ENCODE measurements at places on chromosomes 16 and 17.

DNA sequence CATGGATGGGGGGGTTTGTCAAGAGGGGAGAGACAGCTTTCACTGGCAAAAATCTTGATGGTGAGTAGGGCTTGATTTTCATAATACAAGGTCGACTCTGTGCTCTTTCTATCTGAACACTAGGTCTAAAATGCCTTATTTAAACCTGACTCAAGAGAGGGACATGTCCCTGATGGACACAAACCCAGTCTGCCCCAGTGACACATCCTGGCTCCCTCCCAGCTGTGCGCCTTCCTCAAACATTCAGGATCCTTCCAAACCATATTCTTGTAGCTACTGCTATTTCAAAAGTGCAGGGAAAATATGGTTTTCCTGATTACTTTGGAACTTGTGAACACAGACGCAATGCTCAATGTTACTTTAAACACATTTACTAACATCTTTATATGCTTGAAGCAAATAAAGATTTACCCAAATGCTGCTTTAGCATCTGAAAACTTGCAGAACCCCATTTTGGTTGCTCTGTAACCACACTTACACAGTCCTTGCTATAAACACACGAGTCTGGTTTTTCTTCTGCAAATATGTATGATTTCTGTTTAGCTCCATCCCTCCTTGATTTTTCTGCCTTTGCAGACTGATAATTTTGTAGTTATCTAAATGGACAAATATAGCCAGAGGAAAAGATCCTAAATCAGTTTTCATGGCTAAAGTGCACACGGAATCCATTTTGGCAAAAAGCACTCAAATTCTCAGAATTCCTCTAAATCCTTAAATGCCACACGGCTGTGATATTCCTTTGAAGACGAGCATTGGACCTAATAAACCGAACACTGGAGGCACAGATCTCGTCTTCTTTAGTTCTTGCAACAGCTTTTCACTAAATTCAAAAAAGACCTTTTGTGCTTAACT, 499.9 kb upstream of the ZFHX3 start:
- no peak for DNase-seq

- DNase-seq: no peak
These were observed 3.5 kb upstream of the RAB37 start for GRCh38 chr17:74733365-74734122.

GRCh38 chr16:27316038-27316680, 2.4 kb downstream of the IL4R start:
- DNase-seq: no peak

- no peak for DNase-seq
These were observed 104.7 kb upstream of the CRHR1 start for GRCh38 chr17:45679426-45679825.

GRCh38 chr16:28121527-28121926, 58.0 kb upstream of the GSG1L start:
- no peak for DNase-seq

GRCh38 chr16:51151435-51151960, 428 bp upstream of the SALL1 start:
- no peak for DNase-seq

DNA sequence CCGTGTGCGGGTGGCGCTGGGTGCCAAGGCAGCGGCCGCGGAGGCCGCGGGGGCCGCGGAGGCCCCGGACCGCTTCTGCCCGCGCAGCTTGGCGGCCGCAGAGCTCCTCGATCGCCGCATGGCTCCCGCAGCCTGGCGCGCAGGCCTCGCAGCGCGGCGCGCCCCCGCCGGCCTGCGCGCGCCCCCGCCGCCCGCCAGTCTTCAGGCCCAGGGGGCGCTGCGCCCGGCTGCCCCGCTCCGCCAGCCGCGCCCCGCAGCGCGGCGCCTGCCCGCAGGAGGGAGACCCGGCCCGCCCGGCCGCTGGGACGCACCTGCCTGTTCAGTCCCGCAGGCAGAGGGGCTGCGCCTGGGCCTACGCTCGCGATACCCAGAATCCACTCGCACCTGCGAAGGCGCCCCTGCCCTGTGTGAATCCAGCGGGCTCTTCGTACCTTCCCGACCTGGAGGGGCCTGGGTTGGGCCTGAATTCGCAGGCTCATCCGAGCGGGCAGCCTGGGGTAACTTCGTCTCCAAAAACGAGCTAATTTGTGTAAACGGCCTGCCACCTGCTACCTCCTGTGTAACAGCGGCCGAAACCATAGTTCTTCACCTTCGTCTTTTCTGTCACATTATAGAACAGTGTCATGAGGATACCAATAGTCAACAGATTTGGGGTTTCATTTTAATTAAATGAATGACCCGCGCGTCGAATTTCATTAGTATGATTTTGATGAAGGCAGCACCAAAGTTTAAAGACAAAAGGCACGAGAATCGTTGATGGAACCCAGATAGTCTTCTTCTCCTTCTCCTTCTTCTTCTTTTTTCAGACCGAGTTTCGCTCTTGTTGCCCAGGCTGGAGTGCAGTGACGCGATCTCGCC, at the start of gene CENPV:
Gene CENPV (minus strand): TSS at position 153 of the 858 bp plus-strand sequence. CDS start 33 bp downstream, at position 120.
- DNase-seq: no peak

DNA sequence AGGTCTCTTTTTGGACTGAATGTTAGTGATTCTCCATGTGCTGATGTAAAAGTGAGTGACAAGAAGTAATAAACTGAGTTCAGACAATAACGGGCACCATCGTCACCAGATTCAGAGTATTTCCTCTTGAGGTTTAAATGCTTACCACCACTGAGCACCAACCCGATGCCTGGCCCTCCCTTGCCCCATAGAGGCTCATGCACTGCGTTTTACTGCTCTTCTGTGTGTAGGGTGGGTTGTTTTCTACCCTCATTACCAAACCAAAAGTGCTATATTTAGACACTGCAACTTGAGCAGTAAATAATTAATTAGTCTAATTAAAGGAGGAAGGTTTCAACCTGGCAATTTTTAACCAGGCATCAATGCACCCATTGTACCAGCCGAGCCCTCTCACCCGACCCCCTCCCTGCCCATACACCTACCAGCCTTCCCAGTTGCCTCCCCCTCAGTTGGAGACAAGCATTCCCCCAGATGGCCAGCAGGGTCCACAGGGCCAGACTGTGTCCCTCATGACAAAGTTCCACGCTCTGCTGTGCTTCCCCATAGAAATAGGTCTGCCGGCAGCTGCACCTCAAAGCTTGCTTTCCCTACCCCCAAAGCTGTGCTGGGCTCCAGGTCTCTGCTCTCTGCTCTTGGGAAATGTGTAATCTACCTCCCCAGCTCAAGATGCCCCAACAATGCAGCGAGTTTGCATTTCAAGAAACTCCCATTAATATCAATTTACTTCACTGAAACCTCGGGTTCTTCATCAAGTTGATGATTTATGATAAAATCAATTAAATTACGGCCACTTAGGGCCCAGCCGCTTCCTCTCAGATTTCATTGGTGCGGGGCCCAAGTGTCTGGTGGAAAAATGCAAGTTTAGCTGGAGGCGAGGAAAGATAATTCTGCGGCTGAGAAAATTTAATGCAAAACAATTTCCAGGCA, 16.0 kb downstream of the HOXB4 start:
- no peak for DNase-seq

GRCh38 chr17:17567631-17568030, 23.9 kb downstream of the PEMT start:
- no peak for DNase-seq

GRCh38 chr16:76164970-76165558, 112.1 kb upstream of the CNTNAP4 start:
- DNase-seq: no peak

DNA sequence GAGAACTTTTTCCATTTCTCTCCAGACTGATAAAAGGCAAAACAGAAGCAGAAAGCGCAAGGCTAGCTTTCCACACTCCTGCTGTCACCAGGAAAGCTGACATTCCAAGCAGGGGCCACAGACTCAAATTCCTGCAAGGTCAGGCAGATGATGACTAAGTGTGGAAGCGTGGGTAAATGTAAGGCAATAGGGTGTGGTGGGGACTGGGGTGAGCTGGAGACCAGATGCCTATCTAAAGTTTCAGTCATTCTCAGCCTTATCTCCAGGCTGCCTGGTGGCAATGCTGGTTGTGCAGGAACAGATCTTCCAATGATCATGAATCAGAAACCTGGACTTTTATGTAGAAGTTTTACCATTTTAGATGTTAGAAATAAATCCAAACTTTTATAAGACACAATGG, 224.1 kb downstream of the GSG1L start:
- DNase-seq: no peak

- DNase-seq: no peak
These were observed 154.1 kb upstream of the SOX9 start for GRCh38 chr17:71966459-71967313.

- DNase-seq: no peak
These were observed 52.6 kb downstream of the PRKCA start for GRCh38 chr17:66354981-66355380.

DNA sequence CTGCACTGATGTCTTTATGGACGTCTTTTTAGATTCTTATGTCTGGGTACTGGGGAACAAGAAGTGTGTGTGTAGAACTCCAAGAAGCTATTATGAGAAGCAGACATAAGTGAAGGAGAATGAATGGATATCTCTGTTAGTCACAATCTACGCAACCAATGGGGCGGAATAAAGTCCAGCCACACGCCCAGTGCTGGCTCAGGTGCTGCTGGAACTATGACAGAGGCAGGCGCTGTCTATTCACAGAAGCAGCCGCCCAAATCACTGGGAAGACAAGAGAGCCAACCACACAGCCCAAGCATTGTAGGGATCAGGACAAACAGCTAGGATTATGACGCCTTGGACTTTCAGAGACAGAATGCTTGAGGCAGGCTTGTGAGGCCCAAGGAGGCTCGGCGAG, 43.9 kb upstream of the ICAM2 start:
- DNase-seq: no peak

- DNase-seq: no peak
These were observed 671.7 kb upstream of the GOT2 start for GRCh38 chr16:59405802-59406201.

DNA sequence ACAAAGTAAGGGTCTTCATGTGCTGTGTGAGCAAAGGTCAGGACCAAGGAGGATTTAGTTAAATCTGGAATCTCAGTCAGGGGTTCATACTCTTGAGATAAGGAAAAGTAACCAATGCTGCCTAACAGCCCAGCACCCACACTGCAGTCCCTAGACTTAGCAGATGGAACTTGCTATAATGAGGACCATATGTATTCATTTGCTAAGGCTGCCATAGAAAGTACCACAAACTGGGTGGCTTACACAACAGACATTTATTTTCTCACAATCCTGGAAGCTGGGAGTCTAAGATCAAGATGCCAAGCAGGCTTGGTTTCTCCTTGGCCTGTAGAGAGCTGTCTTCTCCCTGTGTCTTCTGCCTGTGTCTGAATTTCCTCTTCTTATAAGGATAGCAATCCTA, 20.8 kb downstream of the ZP2 start:
- no peak for DNase-seq

- no peak for DNase-seq
These were observed 103.2 kb downstream of the TANC2 start for GRCh38 chr17:63069245-63069644.

DNA sequence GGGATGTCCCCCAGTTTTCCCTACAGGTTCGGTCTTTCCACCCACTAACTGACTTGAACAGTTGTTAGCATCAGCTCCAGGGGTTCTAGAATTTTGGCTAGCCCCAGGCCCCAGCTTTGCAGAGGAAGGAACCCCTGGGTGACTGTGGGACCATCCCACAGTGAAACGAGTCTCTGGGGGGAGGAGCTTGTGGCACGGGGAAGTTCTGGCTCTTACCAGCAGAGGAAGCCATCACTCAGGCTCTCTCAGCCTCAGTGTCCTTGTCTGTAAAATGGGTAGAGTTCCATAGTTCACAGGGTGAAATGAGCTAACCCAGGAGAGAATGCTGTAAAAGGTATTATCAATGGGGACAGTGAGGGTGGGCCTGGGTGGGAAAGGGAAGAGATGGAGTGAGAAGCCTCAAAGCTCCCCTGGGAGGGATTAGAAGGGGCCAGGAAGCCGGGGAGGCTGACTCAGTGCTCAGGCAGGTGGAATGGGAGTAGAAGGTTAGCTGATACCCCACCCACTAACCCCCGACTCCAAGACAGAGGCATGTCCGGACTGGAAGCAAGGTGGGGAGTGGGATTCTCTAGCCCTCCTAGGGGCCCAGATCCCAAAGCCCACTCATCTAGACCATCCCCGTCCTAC, 30.9 kb upstream of the CDC42EP4 start:
- no peak for DNase-seq

- no peak for DNase-seq
These were observed 485 bp downstream of the DYNLL2 start for GRCh38 chr17:58083491-58084316.

DNA sequence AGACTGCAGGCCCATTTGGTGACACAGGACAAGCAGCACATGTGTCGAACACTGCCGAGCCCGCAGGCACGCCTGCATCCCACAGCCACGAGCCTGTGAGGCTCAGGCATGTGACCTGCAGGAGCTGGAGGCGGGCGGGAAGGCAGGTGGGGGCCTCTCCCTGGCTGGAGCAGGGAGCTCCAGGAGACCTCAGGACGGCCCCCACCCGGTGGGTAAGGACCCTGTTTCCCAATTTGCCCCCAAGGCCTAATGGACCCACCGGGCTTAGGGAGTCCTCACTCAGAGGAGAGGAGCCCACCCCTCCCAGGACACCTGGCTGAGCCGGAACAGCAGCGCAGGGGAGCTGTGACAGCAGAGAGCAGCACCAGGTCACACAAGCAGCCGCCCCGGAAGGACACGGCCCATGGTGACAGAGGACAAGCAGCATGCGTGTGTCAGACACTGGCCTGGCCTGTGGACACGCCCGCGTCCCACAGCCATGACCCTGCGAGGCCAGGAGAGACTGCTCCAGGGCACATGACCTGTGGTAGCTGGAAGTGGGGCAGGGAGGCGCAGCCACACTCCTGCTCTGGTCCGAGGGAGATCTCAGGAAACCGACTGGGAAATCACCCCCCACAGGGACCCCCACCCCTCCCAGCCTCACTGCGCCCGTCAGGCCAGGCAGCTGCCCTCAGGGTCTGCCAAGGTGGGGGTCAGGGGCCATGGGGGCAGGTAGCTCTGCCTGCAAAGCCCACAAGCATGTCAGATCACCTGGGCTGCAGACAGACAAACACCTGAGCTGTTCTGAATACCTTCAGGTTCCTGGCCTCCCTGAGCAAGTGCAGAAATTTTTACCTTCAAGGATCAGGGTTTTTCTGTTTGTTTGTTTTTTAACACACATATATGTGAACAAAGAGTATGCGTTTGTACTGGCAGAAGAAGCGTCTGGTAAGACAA, 2.4 kb downstream of the SPSB3 start:
- DNase-seq: no peak

DNA sequence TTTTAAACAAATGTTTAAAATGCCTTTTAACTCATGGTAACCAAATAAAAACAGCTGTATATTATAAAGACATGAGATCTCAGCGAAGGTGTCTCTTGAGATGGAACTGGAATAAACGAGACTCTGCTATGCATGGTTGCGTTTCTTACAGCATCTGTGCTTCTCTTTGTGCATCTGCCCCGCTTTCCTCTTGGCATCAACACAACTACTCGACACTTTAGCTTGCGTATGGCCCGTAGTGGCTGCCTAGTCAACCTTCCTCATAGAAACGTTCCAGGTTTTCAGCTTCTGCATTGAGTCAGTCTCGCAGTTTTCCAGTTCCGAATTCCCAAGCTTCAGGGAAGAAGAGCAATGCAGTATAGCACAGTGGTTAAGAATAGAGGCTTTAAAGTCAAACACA, 214.9 kb downstream of the CEP112 start:
- DNase-seq: no peak

GRCh38 chr16:1982013-1982433, 754 bp upstream of the NOXO1 start:
- no peak for DNase-seq

- DNase-seq: no peak
These were observed 5.5 kb downstream of the DHODH start for GRCh38 chr16:72013888-72014581.

Data from omental fat pad (tissue), 4 donors.